ENCODE measurements at places on chromosomes 12 and 14.

DNA sequence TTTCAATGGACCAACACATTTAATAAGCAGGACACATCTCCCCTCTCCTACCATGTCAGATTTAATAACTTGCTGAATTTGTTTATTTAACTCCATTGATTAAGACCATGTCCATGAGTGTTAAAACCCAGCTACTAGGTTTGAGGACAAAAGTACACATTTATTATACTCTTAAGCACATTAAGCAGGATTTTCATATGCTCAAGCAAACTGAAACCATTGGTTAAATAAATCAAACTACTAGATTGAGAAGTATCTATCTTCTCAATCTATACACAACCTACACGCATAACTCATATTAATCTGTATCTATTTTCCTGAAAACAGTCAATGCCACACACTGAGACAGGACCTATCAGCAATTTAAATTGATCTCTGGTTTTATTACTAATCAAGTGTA, 85.2 kb downstream of the KITLG start:
- DNase-seq = no peak

DNA sequence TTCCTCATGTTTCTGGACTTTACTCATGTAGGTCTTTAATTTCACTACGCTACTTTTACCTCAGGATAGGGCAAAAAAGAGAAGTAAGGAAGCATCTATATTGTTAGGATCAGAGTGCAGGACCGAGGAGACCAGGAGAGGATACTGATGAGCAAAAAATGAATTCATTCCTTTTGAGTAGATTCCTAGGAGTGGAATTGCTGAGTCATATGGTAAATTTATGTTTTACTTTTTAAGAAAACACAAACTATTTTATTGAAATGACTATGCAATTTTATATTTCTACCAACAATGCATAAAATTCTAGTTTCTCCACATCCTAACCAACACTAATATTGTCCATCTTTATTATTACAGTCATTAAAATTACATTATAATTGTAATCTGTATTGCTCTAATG, 50.8 kb upstream of the GARIN6 start:
- DNase-seq = no peak

DNA sequence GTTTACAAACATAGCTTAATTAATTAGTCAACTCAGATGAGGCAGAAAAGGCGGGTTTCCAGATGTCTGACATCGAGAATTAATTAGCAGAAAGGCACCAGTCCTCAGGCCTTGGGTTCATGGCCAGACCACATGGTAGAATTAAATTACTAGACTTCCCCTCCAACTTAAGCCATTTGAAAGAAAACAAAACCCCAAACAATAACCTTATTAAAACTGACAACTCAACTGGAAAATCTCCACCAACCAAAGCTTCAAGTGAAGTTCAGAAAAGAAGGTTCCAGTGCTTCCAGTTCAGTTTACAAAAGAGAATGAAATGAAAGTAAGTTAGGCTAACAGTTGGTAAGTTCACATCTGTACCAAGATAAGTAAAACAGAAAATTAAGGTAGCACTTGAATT, 349.5 kb downstream of the GRIN2B start:
- DNase-seq = no peak

DNA sequence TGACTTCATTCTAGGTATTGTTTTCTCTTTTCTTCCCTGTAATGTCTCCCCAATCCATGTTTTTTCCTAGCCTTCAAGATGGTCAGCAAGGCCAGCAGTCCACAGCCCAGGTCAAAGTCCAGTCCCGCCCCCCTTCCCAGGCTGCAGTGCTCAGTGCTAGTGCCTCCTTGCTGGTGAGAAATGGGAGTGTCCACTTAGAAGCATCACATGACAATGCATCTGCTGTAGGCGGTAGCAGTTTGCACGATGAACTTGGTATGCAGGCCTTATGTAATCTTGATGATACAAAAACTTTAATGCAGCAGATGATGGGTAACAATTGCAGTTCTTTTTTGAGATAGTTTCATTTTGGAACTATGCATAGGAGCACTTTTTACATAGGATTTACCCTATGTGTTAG, 88.4 kb downstream of the PCNX1 start:
- no peak for DNase-seq

- no peak for DNase-seq
These were observed 113.1 kb upstream of the MYL2 start for GRCh38 chr12:111033281-111034082.

- no peak for DNase-seq
These were observed 55.3 kb downstream of the ISCA2 start for GRCh38 chr14:74548881-74549280.

DNA sequence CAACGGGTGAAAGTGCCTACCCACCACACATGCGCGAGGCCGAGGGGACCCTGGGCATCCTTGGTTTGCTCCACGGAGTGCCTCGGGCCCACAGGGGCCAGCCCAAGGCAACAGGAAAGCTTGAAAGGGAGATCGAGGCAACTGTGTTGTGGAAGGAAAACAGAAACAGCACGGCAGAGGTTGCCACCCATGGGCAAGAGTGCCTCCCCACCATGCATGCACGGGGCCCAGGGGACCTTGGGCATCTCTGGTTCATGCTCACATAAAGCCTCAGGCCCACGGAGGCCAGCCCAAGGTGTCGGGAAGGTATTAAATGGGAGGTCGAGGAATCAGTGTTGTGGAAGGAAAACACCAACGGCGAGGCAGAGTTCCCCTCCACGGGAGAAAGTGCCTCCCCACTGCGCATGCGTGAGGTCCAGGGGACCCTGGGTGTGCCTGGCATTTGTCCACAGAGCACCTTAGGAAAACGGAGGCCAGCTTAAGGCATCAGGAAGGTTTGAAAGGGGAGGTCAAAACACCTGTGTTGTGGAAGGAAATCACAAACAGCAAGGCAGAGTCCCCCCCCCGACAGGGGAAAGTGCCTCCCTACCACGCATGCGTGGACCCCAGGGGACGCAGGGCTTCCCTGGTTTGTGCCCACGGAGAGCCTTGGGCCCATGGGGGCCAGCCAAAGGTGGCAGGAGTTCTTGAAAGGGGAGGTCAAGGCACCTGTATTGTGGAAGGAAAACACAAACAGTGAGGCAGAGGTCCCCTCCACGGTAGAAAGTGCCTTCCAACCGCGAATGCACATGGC, 367.3 kb downstream of the ALG10 start:
- DNase-seq = no peak

- DNase-seq = no peak
These were observed 39.1 kb downstream of the GAS2L3 start for GRCh38 chr12:100612606-100613005.

- no peak for DNase-seq
These were observed 20.7 kb downstream of the CPNE8 start for GRCh38 chr12:38884666-38885065.

DNA sequence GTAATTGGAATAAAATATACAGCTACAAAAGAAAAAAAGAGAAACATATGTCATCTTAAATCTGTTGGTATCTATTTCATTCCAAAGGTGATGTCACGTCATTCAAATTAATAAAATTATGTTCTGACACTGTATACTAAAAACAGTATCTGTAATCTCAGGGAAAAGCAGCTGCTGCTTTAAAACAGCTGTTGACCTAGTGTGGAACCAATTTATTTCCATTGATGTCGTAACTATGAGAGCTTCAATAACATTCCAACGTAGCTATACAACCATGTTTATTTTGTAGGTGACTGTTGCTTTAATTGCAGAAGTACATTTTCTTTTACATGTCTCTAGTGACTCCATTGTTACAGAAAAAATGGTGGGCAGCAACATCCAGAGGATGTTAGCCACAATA, 571.7 kb downstream of the RPS29 start:
- DNase-seq = no peak

GRCh38 chr12:29299633-29300032, 81.3 kb downstream of the ERGIC2 start:
- DNase-seq = no peak

- peak; percentile 35 for DNase-seq
These were observed 36.6 kb downstream of the TC2N start for GRCh38 chr14:91830777-91831176.

GRCh38 chr12:102120886-102121285, 903 bp downstream of the PARPBP start:
- DNase-seq = peak; percentile 56

GRCh38 chr12:6229224-6230218, 29.3 kb downstream of the CD9 start:
- peak; percentile 46 for DNase-seq

DNA sequence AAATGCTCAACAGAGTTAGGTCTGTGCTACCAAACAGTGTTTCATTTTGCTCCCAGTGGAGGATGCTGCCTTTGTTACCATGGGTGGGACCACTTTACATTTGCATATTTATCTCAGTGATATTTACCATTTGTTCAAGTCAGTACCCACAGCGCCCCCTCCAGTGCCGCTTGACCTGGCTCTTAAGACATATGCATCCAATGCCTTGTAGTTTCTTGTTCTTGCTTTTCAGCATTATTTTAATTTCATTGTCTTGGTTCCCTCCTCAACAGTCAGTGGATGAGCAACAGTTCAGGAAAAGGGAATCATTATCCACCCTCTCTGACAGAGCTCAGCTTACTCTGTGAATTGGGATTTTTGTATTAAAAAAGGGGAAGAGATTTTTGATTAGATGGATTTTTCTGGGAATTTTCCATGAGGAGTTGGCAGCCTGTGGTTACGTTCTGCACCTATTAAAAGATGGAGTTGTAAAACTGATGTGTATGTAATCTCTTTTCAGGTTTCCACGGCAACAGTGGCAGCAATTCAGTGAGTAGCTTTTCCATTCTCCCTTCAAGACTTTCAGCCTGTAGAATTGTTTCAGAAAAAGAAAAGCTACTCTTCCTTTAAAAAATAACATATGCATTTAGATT, 240.5 kb upstream of the DAAM1 start:
- DNase-seq = no peak

GRCh38 chr12:77725611-77726010, 105.1 kb upstream of the NAV3 start:
- DNase-seq = no peak

GRCh38 chr12:18221726-18222125, 39.6 kb upstream of the PIK3C2G start:
- no peak for DNase-seq

DNA sequence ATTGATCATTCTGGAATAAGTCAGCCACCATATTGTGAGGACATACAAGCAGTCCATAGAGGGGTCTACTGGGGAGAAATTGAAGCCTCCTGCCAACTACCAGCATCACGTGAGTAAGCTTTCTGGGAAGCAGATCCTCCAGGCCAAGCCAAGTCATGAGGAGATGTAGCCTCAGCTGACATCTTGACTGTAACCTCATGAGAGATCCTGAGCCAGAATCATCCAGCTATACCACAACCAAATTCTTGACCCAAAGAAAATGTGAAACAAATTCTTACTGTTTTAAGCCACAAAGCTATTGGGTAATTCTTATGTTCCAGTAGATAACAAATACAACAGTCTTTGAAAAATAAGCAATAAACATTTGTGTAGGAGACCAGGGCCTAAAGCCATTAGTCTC, 479.4 kb upstream of the DCN start:
- DNase-seq = no peak

- DNase-seq = no peak
These were observed 117.9 kb upstream of the SFSWAP start for GRCh38 chr12:131592972-131593371.

DNA sequence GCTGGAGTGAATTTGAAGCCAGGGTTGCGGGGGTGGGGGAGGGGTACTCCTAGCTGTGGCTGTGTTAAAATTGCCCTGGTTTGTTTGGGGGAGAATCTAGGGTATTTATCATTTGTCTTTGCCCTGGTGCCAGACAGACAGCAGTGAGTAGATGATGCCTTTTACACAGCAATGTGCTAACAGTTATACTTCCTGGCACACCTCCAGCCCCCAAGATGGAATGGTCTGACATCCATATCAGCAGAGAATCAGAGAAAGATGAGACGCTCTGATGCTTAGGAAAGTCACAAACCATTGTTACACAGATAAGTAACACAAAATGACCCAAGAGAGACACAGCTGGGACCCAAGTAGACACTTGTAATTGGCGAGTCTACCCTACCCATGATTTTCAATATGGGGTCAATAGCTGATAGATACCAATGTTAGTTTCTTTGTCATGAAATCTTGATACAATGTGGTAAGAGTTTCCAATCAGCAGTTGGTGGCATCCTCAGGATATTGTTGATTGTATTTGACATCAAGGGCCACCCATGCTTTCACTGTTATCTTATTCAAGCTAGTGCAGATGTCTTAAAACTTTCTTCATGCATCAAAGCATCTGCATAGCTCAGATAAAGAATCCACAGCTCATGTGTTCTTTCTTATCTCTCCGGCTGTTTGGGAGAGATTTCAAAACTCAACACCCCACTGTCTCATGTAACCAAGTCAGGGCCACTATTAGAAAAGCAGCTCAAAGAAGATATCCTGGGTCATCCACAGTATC, 2.6 kb upstream of the PRKAB1 start:
- DNase-seq = no peak

DNA sequence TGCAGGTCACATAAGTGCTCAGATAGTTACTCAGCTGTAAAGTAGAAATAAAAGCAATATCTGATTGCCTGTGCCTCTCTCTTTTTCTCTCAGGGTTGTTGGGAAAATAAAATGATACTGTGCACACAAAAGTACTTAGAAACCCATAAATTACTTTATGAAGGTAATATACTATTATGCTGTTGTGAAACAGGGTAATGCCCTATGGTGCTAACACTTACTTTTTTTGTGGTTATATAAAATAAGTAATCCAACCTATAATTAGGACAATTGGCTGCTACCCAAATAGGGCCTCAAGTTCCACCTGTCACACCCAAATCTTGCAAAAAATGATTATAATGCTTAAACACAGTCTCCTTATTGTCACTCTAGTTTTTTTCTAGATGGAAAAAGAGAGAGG, 50.6 kb downstream of the DAAM1 start:
- DNase-seq = no peak

Data from kidney tubule cell (primary cell).